ENCODE measurements at places on chromosomes 6 and 20.

GRCh38 chr6:42702200-42702599 lies 20.2 kb downstream of the PRPH2 start:
- no peak for DNase-seq

- no peak for DNase-seq
Measured at GRCh38 chr6:112216662-112217551, 37.5 kb downstream of the LAMA4 start.

- no peak for DNase-seq
Measured at GRCh38 chr20:56801971-56802755, 173.1 kb downstream of the TFAP2C start.

- peak; percentile 67 for DNase-seq
Measured at GRCh38 chr20:57680131-57680716, 29.6 kb downstream of the PMEPA1 start.

GRCh38 chr6:36745283-36745682 lies 47.7 kb downstream of the RAB44 start:
- no peak for DNase-seq

DNA sequence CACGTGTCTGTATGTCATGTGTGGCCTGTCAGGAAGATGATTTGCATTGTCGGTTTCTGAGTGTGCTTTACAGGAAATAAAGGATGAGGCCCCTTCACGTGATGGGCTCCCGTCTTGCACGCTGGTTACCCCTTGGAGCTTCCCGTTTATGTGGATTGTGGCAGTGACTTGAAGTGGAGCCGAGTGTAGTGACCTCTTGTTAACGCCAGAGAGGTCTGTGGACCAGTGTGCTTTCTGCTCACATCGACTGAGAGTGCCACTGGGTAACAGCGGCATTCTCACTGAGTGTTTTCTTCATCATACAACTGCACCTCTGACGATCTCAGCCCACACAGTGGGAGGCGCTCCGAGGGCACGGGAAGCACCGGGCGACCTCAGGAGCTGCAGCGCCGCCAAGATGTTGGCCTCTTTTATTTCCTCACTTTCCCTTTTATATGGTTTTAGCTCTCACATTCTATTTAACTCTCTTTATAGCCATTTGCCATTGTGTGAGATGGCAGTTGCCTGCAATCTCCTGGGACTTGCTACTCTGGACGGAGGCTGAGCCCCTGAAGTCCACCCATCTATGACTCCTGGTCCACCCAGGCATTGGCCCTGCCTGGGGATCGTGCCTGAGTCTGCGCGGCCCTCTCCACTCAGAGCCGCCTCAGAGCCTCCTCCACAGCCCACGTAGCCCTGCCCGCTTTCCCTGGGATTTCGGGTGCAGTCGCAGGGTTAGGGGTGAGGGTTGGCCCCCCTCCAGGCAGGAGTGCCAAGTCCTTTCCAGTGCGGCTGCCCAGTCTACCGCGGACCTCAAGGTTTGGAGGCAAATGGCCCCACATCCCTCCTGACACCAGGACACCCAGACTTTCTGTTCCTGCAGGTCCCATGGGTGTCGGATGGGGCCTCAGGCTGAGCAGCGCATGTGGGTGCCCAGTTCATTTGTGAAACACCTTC lies 238.9 kb downstream of the ERMARD start:
- peak; percentile 39 for DNase-seq

- no peak for DNase-seq
Measured at GRCh38 chr6:166841216-166841615, 115.1 kb downstream of the RNASET2 start.

DNA sequence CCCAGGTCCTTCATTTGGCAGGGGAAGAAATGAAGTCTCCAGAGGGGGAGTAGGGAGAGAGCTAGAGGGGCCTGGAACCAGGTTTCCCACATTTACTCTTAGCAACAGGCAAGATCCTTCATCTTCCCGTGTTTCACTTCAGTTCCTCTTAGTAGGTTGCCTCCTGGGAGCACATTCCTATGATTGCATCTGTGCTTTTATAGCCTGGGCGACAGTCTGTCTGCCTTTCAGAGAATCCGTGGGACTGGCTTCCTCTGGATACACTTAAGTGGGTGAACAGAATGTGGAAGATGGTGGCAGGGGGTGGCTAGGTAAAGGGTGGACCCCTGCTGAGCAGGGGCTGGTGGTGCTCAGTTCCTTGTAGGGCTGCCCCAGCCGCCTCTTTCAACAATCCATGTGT lies 33.4 kb downstream of the STK35 start:
- DNase-seq, result no peak

- DNase-seq, result no peak
Measured at GRCh38 chr6:91653895-91654294, 1067.0 kb upstream of the MAP3K7 start.

GRCh38 chr20:37435607-37436006 lies 85.4 kb upstream of the NNAT start:
- DNase-seq, result no peak

DNA sequence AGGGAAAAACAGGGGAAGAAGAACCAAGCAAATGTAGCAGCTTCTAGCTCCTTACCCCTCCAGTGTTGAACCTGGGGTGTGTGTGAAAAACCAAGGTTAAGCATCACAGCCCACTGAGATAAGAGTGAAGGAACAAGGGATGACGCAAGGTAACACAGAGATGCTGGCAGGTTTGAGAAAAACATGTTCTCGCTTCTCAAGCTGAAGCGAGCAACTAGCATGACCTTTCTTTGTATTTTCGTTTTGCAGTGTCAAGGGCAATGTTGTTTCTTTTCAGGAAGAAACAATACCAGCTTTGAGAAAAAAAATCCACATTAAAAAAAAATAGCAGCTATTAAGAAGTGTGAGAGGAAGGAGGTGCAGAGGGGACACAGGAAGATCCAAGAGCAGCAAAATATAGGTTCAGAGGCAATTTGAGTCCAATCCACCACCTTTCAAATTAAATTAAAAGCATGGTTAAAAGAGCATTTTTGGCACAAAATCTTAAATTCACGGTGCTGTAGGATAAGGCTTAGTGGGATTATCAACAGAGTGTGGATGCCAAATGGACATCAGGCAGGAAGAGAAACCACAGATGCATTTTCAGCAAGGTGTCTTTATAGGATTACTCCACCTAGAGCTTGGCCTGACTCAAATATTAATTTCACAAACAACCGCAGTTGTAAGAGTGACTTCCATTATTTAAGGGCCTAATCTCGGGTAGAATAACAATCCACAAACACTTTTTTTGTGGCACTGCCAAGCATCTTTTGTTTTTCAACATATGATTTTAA lies 70.9 kb downstream of the SYNE1 start:
- DNase-seq, result no peak

GRCh38 chr6:94251878-94252277 lies 832.5 kb upstream of the EPHA7 start:
- DNase-seq, result no peak

DNA sequence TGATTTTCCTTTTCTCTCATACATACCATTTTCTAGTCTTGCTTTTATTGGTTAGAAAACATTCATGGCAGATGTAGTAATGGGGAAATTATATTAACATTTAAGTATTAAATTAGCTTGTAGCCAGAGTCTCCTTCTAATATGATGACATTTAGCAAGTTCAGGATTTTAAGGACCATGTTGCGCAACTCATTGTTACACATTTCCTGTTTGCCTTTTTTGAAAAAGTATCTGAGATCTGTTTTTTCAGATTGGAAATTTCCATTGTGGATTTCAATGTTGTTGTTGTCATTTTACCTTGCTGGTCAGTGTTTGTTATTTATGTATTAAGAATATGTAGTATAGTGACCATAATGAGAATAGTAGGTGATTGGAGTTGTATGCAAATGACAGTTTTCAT lies 38.7 kb downstream of the CDKAL1 start:
- DNase-seq, result no peak

DNA sequence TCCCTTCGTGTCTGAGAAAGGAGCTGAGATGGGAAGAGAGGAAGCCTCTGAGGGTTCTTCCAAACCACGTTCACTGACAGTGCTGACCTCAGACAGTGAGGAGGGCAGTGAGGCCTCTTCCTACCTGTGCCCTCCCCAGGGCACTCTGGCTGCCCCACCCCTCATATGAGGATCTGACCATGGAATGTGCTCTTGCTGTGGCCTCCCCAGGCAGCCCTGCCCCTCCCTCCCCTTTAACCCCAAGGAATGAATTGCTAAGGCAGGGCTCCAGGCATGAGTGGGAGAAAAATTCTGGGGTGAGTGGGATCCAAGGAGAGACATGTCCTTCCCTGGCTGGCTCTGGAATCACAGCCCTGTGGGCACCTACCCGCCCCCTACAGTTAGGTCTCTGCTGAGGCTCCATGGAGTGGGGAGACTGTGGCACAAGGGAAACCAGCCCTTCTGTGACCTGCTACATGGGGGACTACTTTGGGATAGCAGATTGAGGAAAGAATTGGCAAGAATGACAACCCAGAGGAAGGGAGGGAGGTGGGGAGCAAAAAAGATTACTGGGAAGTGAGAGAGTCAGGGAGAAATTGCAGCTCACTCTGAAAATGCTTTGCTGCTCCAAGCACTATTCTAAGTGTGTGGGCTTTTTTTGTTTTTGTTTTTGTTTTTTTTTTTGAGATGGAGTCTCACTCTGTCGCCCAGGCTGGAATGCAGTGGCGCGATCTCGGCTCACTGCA lies 29.4 kb downstream of the TNXB start:
- no peak for DNase-seq

DNA sequence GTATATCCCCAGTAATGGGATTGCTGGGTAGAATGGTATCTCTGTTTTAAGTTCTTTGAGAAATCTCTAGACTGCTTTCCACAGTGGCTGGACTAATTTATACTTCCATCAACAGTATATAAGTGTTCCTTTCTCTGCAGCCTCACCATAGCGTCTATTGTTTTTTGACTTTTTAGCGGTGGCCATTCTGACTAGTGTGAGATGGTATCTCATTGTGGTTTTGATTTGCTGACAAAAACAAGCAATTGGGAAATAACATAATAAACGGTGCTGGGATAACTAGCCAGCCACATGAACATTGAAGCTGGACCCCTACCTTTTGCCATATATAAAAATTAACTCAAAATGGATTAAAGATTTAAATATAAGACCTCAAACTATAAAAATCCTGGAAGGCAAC lies 14.2 kb downstream of the OR2A4 start:
- no peak for DNase-seq

GRCh38 chr6:168057836-168058235 lies 21.2 kb downstream of the FRMD1 start:
- DNase-seq, result no peak

- no peak for DNase-seq
Measured at GRCh38 chr6:17656092-17656491, 50.6 kb downstream of the NUP153 start.

DNA sequence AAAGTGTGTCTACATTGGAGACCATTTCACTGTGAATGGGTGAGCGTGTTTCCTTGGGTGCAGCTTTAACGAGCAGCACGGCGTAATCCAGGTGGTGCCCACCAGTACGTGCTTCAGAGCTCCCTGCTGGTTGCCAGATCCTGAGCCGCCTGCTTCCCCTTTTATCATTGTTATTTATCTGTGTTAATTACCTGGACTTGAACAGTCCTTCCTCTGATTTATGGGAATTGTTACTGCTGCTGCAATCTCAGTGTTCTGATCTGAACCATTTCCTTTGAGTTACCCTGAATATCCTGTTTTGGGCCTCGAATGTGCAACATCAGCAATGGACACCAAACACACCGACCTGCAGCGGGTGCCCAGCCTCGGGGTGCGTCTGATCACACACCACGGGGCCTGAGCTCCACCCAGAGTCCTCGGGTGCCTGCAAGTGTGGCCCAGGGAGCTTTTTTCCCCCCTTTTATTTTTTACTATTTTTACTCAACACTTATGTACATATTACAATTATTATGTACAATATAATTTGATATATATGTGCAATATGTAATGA lies 81.3 kb downstream of the RPP40 start:
- DNase-seq, result no peak

- no peak for DNase-seq
Measured at GRCh38 chr6:2534406-2535042, 216.2 kb downstream of the MYLK4 start.

- no peak for DNase-seq
Measured at GRCh38 chr6:34232901-34233300, 3.8 kb upstream of the HMGA1 start.

GRCh38 chr20:23161244-23161891 lies 75.2 kb upstream of the CD93 start:
- no peak for DNase-seq

Measured in GM19239 (cell line).